ENCODE measurements at places on chromosomes 11 and 22.

GRCh38 chr22:19070397-19071169, 51.6 kb downstream of the DGCR2 start:
- no peak for DNase-seq

DNA sequence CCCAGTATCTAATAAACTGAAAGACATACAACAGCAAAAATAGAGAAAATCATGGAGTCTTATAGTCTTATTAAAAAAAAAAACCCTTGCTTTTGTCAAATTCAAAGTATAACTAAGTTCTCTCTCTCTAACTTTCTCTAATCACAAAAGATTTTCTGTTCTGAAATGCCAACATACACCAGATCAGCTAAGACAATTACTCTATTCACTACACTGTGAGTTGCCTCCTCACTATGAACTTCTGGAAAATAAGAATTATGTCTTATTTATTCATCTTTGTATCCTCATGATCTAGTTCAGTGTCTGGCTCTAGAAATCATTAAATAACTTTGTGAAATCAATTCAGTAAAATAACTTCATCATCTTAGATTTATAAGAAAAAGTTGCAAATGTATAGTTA, 12.7 kb downstream of the FAM76B start:
- no peak for DNase-seq

GRCh38 chr22:29208879-29209623, 3.4 kb downstream of the EMID1 start:
- DNase-seq: no peak

GRCh38 chr11:128886406-128887124, 4.6 kb upstream of the KCNJ5 start:
- DNase-seq: no peak

DNA sequence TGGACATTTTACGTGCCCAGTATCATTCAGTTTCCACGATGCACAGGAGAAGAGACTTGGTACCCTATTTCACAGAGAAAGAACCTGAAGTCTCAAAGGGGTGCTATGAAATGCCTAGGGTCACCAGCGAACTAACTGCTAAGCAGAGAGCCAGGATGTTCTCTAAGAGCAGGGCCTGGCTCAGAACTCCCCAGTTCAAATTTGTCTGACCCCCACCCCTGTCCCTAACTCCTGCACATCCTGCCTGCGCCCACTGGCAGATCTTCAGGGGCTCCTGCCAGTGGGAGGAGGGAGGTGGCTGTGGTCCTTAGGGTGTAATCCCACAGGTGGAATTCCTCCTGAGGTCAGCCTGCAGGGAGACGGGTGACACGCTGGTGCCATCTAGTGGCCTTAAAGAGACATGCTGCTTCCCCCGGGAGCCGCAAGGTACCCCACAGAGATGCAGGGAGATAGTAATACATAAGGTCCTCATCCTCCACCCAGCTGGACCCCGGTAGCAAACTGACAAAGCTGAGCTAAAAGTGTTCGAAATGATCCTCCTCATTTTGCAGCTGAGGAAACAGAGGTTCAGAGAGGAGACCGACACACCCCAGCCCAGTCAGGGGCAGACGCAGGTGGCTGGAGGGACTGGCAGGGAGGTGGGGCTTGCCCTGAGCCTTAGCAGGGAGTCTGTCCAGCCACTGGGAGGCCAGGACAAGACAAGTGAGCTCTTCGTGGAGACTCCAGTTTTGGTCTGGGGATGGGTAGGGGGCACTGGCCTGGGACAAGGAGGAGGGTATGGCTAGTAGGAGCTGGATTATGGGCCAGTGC, 34.1 kb downstream of the MB start:
- DNase-seq: no peak

DNA sequence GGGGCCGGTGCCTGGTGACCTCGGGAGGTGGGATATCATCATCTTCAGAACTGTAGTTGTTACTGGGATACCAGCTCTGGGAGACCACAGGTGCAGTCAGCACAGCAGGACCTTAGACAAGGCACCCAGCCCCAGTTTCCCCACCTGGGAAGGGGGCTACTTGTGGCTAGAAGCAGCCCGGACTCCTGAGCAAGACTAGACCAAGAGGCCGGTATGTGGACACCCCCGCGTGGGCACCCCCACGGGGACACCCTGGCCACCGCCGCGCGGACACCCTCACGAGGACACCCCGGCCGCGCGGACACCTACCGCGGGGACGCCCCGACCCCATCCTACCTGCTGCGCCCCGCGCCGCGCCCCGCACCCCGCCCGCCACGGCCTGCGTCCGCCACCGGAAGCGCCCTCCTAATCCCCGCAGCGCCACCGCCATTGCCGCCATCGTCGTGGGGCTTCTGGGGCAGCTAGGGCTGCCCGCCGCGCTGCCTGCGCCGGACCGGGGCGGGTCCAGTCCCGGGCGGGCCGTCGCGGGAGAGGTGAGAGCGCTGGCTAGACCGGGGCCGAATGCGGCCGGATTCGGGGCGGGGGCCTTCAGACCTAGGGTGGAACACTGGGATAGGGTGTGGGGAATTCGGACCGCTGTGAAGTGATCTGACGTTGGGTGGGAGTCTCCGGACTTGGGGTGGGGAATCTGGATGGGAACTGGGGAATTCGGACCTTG, at the start of the genes COMT and TXNRD2:
TSS of gene COMT (plus strand) at position 408 of the 718 bp plus-strand sequence. CDS start 20,755 bp downstream, outside the sequence.
TSS of gene TXNRD2 (minus strand) at position 454 of the 718 bp plus-strand sequence. CDS start at position 439, 15 bp downstream.
- DNase-seq: no peak

GRCh38 chr11:86978247-86978646, 23.1 kb upstream of the FZD4 start:
- DNase-seq: no peak

Measured in esophagus squamous epithelium (tissue), 5 donors.